Suprapubic skin (tissue), 4 donors: ENCODE measurements at places on chromosomes 6 and 20.

DNA sequence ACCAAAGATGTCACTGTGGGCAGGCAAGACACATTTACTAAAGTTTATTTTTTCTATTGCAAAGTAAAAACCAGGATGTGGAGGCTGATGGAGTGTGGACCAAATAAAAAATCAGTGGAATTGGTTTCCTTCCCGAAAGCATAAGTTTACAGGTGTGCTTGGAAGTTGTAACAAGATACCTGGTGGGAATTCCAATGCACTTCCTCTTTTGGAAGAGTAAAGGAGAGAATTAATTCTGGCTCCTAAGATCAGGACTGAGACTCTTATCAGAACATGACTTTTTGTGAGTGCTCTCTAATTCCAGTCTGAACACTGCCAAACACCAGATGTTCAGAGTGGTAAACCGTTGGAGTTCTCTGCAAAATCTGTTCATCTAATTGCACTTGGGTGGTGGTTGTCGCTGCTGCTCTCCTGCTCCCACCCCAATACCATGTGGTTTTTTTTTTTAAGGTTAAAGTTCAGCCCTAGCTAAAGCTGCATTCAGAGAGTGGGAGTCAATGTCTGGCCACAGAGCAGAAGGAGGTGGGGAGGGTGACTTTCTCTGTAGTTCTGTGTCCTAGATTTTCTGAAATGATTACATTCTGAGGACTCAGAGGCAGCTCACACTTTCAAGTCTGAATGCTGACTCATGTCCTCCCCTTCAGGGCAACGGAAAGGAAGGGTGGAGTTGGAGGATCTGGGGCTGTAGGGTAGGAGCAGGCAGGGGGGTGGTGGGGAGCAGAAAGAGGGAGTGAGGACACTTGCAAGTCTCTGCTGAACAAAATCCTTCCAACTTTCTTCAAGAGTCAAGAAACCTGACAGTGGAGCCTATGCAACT is 275.8 kb upstream of the PRDM1 start:
- peak; percentile 71 for DNase-seq

GRCh38 chr6:54441020-54441419 is 132.8 kb downstream of the TINAG start:
- no peak for DNase-seq

DNA sequence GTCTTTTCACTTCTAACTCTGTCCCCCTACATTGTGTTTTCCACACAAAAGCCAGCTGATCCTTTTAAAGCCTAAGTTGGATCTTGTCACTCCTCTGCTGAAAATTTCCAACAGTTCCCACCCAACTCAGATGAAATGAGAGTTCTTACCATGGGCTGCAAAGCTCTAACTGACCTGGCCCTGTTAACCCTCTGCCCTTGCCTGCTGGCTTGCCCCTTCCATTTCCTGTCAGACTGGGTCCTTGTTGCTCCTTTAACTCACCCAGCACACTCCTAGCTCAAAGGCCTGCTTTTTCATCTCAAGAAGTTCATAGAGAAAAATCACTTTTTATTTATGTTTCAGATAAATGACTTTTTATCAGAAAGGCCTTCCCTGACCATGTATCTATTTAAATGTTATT is 66.5 kb upstream of the HEY2 start:
- no peak for DNase-seq

DNA sequence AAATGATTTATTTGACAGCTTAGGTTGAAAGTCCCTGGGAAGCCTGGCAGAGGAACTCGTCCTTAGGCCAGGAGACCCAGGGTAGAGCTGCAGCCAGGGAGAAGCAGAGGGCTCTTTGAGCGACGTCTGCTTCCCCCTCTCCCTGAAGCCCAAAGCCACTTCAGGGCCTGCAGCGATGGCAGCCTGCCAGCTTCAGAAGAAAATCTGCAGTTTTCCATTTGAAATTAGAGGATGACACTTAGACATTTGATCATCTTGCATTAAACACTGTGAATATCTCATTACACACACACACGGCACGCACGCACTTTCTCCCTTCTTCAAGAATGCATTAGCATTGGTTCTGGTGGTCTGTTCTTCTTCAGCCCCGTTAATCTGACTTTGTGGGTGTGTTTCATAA is 96.5 kb downstream of the PLEKHG1 start:
- DNase-seq, result no peak

DNA sequence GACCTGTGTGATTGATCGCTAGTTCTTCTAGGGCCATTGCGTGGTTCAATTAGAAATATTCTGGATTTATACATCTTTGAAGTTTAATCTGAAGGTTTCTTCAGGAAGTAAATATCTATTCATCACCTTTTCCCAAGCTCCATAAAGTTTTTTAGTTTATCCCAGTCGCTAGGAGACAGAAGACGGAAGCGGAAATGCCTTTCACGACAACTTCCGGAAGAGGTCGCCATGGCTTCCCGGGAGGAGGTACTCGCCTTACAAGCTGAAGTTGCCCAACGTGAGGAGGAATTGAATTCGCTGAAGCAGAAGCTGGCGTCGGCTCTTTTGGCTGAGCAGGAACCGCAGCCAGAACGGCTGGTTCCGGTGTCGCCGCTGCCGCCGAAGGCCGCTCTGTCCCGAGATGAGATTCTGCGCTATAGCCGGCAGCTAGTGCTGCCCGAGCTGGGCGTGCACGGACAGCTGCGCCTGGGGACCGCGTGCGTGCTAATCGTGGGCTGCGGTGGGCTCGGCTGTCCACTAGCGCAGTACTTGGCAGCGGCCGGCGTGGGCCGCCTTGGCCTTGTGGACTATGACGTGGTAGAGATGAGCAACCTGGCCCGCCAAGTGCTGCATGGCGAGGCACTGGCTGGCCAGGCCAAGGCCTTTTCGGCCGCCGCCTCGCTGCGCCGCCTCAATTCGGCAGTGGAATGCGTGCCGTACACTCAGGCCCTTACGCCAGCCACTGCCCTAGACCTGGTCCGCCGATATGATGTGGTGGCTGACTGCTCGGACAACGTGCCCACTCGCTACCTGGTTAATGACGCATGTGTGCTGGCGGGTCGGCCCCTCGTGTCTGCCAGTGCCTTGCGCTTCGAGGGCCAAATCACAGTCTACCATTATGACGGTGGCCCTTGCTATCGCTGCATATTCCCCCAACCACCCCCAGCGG is at the start of gene MOCS3:
TSS of gene MOCS3 (plus strand) at position 204 of the 928 bp plus-strand sequence. CDS start at position 229, 25 bp downstream.
- peak; percentile 92 for DNase-seq
